CD4-positive, alpha-beta T cell (primary cell): ENCODE measurements at places on chromosomes 7 and 10. TPM values are rescaled to one million over a fixed set of nuclear protein-coding genes. Genes with fewer than 3 reads are reported as not detected.

- no peak for DNase-seq
- H3K4me3 ChIP-seq = no peak overlapping the region
- H3K27me3 ChIP-seq = no peaks in the 10 kb centered on the region
- peaks cover 20% of the 10 kb centered on the region for H3K36me3 ChIP-seq
- peaks cover under 1% of the 10 kb centered on the region for H3K4me1 ChIP-seq
Measured at GRCh38 chr10:119378737-119379067, 163.8 kb downstream of the RGS10 start.

Gene PTN
- total RNA-seq = not detected

GRCh38 chr10:99630991-99631390 lies 10.8 kb upstream of the SLC25A28 start:
- DNase-seq = no peak
- no peaks in the 10 kb centered on the region for H3K4me1 ChIP-seq
- H3K36me3 ChIP-seq = no peaks in the 10 kb centered on the region
- no peak overlapping the region for H3K4me3 ChIP-seq

Gene DGKI
- not detected for total RNA-seq

- no peak overlapping the region for H3K27ac ChIP-seq
- no peaks in the 10 kb centered on the region for H3K27me3 ChIP-seq
- no peak for DNase-seq
- H3K4me3 ChIP-seq = no peak overlapping the region
- no peaks in the 10 kb centered on the region for H3K4me1 ChIP-seq
Measured at GRCh38 chr7:136312592-136312991, 335.4 kb upstream of the MTPN start.

- H3K27ac ChIP-seq = no peak overlapping the region
- DNase-seq = no peak
- no peaks in the 10 kb centered on the region for H3K36me3 ChIP-seq
- peaks cover 33% of the 10 kb centered on the region for H3K4me1 ChIP-seq
- H3K4me3 ChIP-seq = no peak overlapping the region
Measured at GRCh38 chr10:88070080-88070880, 206.9 kb downstream of the PTEN start.

- no peaks in the 10 kb centered on the region for H3K36me3 ChIP-seq
- peaks cover 24% of the 10 kb centered on the region for H3K4me1 ChIP-seq
- peak; percentile 74 for DNase-seq
- no peaks in the 10 kb centered on the region for H3K27me3 ChIP-seq
- H3K27ac ChIP-seq = no peak overlapping the region
- H3K4me3 ChIP-seq = peak overlapping the region; percentile 62
Measured at GRCh38 chr7:157568770-157569584, 232.2 kb downstream of the DNAJB6 start.

Gene GSTO2
- total RNA-seq = 1.2 TPM

GRCh38 chr10:102322914-102323313 lies 72.6 kb upstream of the NFKB2 start:
- H3K27ac ChIP-seq = no peak overlapping the region
- H3K27me3 ChIP-seq = no peaks in the 10 kb centered on the region
- H3K4me3 ChIP-seq = no peak overlapping the region
- peaks cover 17% of the 10 kb centered on the region for H3K4me1 ChIP-seq
- peak; percentile 5 for DNase-seq

- H3K27me3 ChIP-seq = no peaks in the 10 kb centered on the region
- no peaks in the 10 kb centered on the region for H3K36me3 ChIP-seq
- H3K4me1 ChIP-seq = no peaks in the 10 kb centered on the region
- no peak for DNase-seq
- H3K4me3 ChIP-seq = no peak overlapping the region
Measured at GRCh38 chr10:130404476-130405055, 268.4 kb downstream of the GLRX3 start.

Gene DDX50
- total RNA-seq = 46.8 TPM

- H3K27ac ChIP-seq = no peak overlapping the region
- H3K4me1 ChIP-seq = no peaks in the 10 kb centered on the region
- DNase-seq = no peak
- H3K27me3 ChIP-seq = no peaks in the 10 kb centered on the region
- H3K4me3 ChIP-seq = no peak overlapping the region
Measured at GRCh38 chr7:39144420-39144819, 166.7 kb downstream of the POU6F2 start.

GRCh38 chr10:121609426-121610380 lies 11.5 kb upstream of the FGFR2 start:
- H3K27ac ChIP-seq = no peak overlapping the region
- H3K4me1 ChIP-seq = peaks cover 2% of the 10 kb centered on the region
- H3K36me3 ChIP-seq = no peaks in the 10 kb centered on the region
- DNase-seq = no peak
- no peak overlapping the region for H3K4me3 ChIP-seq
- peaks cover 23% of the 10 kb centered on the region for H3K27me3 ChIP-seq

Gene ELMO1
- 120 TPM for total RNA-seq

- no peak overlapping the region for H3K27ac ChIP-seq
- H3K4me3 ChIP-seq = no peak overlapping the region
- no peaks in the 10 kb centered on the region for H3K27me3 ChIP-seq
- H3K4me1 ChIP-seq = no peaks in the 10 kb centered on the region
- no peak for DNase-seq
- H3K36me3 ChIP-seq = no peaks in the 10 kb centered on the region
Measured at GRCh38 chr7:42753367-42753766, 158.5 kb downstream of the C7orf25 start.

DNA sequence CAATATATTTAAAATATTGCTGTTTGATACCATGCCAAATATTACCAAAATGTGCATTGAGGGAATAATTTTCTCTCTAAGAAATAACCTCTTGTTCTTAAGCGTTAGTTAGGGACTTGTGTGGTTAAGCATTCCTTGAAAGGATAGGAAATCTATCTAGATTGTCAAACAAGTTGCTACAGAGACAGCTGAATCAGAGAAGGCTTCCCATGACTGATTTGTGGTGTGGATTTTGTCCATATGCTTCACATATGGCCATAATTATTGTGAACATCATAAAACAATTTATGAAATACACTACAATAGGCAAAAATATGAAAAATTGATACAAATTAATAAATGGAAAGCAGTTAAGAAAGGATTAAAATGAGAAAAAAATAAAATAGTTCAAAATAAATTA lies 96.3 kb downstream of the GNAT3 start:
- H3K36me3 ChIP-seq = no peaks in the 10 kb centered on the region
- DNase-seq = no peak
- H3K27me3 ChIP-seq = no peaks in the 10 kb centered on the region
- no peaks in the 10 kb centered on the region for H3K4me1 ChIP-seq

DNA sequence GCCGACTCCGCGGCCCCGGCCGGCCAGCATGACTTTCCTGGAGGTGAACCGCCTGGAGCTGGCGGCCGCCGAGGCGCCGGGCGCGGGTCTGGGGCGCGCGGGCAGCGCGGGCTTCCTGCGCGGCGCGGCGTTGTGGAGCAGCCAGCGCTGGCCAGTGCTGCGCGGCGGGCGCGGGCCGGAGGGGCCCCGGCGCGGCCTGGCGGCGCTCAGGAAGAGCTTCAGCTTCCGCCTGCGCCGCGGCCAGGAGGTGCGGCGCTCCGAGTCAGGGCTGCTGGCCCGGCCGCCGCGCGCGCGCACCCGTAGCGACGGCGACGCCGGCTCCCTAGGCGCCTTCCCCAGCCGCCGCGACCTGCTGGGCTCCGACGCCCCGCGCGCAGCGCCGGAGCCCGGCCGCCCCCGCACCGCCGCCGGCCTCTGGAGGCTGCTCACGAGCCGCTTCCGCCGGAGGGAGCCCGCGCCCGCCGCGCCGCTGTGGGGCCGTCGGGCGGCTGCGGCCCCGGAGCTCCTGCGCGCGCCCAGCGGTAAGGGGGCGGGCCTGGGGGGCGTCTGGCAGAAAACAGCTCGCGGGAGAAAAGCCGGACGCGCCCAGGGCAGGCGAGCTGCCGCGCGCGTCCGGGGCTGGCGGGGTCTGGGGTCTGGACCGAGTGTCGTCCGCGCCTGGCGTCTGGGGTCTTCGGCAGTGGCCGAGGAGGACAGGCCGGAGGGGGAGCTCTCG lies 29.0 kb downstream of the AGAP3 start:
- H3K27me3 ChIP-seq = peaks cover 10% of the 10 kb centered on the region
- H3K36me3 ChIP-seq = peaks cover 5% of the 10 kb centered on the region
- no peak for DNase-seq
- no peak overlapping the region for H3K27ac ChIP-seq
- peaks cover 47% of the 10 kb centered on the region for H3K4me1 ChIP-seq

- no peak for DNase-seq
- no peaks in the 10 kb centered on the region for H3K4me1 ChIP-seq
- no peak overlapping the region for H3K4me3 ChIP-seq
Measured at GRCh38 chr10:82980321-82980720, 1105.3 kb downstream of the NRG3 start.

GRCh38 chr10:13087986-13088618 lies 11.9 kb upstream of the OPTN start:
- H3K27me3 ChIP-seq = no peaks in the 10 kb centered on the region
- H3K36me3 ChIP-seq = no peaks in the 10 kb centered on the region
- DNase-seq = no peak
- no peaks in the 10 kb centered on the region for H3K4me1 ChIP-seq
- H3K27ac ChIP-seq = no peak overlapping the region
